ENCODE measurements at places on chromosomes 12 and 14.

DNA sequence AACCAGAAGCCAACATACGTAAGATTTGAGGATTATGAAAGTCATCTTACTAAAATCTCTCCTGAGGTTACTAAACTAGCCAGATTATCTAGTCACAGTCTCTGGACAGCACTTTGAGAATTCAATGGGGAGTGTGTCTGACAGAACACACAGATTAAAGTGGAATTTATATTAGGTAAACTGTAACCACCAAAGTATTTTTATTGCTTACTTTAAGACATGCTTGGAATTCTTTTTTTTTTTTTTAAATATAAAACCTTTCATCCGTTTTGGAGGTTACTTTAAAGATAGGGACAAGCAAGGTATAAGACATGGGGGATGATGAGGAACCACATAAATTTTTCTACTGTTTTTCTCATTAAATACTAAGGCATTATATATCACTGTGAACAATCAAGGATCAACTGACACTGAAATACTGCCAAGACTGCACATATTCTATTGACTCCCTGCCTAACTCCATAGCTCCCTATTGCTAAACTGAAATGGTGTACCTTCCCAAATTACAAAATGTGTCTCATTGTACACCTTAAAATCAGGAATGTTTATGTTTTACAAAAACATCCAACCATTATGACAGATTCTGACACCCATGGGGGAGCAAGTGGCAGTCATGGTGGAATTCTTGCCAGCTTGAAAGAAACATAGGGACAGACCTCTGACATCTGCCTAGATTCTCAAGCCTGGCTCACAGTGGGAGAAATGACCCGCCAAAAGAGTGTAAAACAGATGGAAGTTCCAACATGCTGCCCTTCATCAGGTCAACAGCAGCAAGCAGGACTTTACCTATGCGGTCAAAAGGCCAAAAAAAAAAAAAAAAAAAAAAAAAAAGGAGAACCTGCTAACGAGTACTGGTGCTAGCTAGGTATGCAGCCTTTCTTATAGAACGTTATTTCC is 239.3 kb downstream of the MED13L start:
- no peak for DNase-seq

GRCh38 chr12:67484791-67485480 is 163.6 kb upstream of the DYRK2 start:
- no peak for DNase-seq

- no peak for DNase-seq
These were observed 3.9 kb downstream of the TNFRSF1A start for GRCh38 chr12:6337958-6338433.

DNA sequence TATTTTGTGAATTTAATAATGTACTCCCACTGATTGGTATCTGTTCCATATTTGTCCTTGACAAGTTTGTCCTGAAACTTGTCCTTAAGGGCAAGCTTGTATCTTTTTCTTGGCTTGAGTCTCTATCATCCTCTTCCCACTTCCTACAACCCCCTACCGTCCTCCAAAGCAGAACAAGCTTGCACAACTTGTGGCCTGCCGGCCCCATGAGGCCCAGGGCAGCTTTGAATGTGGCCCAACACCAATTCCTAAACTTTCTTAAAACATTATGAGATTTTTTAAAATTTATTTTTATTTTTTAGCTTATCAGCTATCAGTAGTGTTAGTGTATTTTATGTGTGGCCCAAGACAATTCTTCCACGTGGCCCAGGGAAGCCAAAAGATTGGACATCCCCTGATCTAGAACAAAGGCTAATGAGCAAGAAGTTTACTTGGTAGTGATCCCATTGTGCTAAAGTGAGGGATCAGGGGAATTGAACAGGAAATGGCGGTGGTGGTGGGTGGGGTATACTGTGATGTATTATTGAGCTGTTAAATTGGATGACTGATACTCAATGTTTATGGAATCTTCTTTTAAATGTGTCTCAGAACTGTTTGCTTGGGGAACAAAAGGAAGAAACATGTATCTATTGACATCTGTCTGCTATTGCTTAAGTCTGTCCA is 37.8 kb downstream of the TMX1 start:
- DNase-seq: no peak

- DNase-seq: no peak
These were observed 82.0 kb downstream of the ETV6 start for GRCh38 chr12:11731455-11731854.

DNA sequence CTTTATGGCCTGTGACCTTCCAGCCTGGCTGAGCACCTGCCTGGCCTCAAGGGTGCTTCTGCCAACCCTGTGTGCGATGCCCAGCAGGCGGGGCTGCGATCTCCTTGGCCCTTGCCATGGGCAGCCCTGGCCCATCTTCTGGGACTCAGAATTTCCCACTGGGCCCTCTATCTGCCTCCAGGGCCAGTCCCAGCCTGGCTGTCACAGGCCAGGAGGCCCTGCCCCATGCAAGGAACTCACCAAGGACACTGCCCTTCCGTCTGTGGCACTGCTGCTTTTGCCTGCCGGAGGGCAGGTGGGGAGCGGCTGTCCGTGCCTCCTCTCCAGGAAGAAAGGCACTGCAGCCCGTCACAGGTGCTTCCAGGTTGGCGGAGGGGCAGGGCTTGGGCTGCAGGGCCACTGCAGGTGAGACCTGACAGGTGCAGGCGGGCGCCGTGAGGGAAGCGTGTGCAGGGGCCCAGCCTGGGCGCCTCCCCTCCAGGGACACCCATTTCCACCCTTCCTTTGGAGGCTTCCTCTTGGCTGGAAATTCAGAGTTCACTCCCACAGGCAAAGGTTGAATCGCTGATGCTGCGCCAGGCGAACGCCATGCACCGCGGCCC is 177.8 kb downstream of the KIF26A start:
- no peak for DNase-seq

DNA sequence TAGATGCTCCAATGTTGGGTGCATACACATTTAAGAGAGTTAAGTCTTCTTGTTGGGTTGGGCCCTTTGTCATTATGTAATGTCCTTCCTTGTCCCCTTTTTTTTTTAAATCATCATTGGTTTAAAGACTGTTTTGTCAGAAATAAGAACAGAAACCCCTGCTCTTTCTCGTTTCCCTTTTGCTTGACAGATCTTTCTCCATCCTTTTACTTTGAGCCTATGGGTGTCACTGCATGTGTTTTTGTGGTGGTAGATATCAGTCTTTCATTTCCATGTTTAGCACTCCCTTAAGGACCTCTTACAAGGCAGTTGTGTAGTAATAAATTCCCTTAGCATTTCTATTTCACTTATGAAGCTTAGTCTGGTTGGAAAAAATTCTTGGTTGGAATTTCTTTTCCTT is 47.4 kb downstream of the RTN1 start:
- DNase-seq: no peak

DNA sequence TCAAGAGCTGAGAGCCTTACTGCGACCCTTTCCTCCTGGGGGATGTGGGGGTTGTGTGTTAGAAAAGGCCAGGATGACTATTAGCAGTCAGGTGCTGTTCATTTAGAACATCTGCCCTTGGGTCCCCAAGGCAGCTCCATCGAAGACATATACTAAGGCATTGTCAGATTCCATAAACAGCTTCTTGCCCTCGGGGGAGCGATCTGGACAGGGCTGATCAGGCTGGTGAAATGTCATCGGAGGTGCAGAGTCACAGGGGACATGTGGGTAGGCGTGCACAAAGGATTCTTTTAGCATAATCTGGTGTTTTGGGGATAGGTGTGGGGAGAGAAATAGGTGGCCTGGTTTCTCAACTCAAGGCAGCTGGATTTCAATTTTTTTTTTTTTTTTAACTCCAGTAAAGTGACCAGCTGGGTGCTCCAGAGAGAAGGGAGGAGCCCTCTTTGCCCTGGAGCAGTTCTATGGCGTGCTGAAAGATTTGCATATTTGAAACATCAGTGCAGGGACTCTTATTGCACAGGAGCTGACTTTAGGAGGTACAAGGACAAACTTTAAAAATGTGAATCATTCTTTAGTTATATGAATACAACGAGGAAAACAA is 160.1 kb downstream of the SUDS3 start:
- DNase-seq: no peak

GRCh38 chr14:58129208-58129607 is 22.8 kb downstream of the ARMH4 start:
- DNase-seq: no peak

DNA sequence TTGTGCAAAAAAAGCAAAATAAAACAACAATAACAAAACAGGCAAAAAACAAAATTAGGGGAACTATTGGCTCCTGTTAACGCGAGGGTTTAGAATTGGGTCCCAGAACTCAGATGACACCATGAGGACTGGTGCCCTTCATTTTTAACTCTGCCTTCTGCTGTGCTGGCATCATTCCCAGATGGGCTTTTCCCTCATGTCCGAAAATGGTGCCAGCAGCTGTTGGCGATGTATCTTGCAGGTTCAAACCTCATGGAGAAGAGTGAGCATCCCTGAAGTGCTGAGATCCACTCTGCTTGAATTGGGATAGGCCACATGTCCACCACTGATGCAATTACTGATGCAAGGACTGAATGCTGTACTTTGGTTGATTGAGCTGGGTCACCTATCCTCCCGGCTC is 61.1 kb downstream of the MYRFL start:
- no peak for DNase-seq

DNA sequence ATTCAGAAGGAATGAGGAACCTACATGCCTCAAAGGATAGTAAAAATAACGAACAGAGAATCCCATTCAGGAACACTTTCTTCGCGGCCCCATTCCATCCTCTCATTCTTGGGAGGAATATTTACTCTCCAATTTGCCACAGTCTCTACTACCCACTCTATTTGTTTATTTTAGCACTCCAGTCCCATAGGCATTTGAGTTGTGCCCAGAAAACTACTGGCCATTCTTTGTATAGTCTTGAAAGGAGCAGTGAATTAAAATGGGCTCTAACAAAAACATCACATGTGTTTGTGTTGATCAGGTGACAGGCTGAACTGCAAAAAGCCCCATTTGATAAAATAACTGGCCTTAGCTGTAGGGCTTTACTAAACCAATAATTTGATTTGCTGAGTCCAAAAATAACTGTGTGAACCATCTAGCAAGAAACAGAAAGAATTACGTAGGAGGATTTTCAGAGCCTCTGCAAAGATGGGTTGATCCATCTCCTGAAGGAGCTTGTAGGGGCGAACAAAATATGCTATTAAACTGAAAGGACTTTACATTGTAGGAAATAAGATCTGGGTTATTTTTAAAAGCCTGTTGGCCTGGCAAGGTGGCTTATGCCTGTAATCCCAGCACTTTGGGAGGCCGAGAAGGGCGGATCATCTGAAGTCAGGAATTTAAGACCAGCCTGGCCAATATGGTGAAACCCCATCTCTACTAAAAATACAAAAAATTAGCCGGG is 142.3 kb upstream of the CPNE8 start:
- DNase-seq: no peak

DNA sequence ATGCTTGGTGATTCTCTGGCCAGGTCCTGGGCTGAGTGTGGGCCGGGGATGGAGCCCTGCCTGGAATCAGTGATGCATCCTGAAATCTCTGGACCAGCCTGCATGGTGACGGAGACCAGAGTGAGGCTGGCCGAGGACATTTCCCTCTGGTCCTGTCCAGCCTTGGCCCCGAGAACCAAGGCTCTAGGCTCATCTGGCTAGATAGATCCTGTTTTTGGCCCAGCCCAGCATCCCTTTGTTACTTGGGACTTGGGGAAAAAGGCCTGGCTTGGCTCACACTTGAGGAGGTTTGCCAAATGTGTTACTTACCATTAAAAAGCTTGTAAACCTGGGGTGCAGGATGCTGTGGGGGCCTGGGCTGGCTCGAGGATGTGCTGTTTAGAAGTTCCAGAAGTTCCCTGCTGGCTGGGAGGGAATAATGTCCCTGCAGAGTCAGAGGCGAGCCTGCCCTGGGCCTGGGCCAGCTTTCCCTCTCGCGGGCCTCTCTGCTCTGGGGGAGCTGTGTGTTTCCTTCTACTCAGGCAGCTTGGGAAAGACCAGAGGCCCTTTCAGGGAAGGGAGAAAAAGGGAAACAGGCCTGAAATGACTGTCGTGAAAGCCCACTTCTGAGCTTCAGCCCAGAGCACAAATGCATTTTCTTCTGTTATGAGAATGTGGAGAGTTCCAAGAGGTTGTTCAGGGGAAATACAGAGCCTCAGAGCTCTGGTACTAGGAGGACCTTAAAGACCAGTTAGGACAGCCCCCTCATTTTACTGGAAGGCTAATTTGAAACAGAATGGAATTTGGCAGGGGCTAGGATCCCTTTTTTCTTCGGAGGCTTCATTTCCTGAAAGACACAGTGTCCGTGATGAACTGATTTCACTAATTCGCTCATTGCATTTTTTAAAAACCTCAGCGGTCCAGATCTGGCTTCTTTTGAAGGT is 47.2 kb upstream of the CTDSP2 start:
- no peak for DNase-seq

GRCh38 chr12:11652351-11653040 is 3.0 kb downstream of the ETV6 start:
- DNase-seq: no peak

- no peak for DNase-seq
These were observed 140.5 kb downstream of the AKAP6 start for GRCh38 chr14:32469388-32470160.

DNA sequence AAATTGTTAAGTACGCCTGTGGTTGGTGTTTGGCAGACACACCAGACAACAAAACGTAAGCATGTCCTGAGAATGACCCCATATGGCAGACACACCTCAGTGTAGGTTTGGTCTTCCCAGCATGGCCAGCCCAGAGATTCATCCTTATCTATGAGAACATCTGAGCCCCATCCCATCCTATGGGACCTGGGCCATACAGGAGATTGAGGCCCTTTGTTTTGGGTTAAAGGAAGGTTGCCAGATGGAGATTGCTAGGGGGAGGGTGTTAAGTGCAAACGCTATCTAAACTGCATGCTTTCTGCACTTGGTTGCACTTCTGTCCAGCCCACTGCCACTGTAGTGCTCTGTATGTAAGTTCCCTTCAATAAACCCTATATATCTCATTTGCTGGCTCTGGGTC is 4.1 kb upstream of the PCNX4 start:
- no peak for DNase-seq

DNA sequence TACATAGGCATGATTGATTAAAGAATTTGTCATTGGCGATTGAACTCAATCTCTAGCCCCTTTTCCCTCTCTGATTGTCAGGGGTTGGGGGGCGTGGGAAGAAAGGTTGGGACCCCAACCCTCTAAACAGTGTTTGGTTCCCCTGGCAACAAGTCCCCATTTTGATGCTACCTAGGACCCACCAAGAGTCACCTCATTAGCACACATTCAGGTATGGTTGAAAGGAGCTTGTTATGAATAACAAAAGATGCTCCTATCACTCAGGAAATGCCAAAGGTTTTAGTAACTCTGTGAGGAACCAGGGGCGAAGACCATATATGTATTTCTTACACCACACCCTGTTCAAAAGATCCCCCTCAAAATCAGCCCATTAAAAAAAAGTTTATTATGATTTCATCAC is 14.3 kb downstream of the RNF212B start:
- DNase-seq: no peak

- no peak for DNase-seq
These were observed 5.5 kb upstream of the LMNTD1 start for GRCh38 chr12:25558586-25558985.

GRCh38 chr14:20998674-20999366 is at the start of gene SLC39A2:
Gene SLC39A2, plus strand, starts transcription at chr14:20999293. Its CDS starts 154 bp downstream, at chr14:20999447.
- no peak for DNase-seq
